ENCODE measurements at places on chromosomes 6 and 20.

GRCh38 chr6:22447249-22448196 lies 121.8 kb upstream of the HDGFL1 start:
- no peak for DNase-seq

DNA sequence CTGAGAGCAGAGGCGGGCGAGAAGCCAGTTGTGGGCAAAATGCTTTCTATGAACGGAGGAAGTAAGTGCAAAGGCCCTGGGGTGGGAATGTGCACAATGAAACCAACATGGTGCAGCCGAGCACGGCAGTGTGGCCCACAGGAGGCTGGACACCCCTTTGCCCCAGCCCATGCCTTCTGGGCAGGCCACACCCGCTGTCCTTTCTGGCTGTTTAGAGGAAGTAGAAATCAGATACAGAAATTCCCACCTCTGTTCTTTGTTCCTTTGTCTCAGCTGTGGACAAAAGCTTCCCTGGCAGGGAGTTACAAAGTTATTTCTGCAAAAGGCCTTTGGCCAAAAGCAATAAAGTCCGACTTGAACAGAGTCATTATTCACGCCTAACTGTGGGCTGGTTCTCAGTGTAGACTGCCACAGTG lies 11.9 kb downstream of the SULF2 start:
- DNase-seq, result no peak

DNA sequence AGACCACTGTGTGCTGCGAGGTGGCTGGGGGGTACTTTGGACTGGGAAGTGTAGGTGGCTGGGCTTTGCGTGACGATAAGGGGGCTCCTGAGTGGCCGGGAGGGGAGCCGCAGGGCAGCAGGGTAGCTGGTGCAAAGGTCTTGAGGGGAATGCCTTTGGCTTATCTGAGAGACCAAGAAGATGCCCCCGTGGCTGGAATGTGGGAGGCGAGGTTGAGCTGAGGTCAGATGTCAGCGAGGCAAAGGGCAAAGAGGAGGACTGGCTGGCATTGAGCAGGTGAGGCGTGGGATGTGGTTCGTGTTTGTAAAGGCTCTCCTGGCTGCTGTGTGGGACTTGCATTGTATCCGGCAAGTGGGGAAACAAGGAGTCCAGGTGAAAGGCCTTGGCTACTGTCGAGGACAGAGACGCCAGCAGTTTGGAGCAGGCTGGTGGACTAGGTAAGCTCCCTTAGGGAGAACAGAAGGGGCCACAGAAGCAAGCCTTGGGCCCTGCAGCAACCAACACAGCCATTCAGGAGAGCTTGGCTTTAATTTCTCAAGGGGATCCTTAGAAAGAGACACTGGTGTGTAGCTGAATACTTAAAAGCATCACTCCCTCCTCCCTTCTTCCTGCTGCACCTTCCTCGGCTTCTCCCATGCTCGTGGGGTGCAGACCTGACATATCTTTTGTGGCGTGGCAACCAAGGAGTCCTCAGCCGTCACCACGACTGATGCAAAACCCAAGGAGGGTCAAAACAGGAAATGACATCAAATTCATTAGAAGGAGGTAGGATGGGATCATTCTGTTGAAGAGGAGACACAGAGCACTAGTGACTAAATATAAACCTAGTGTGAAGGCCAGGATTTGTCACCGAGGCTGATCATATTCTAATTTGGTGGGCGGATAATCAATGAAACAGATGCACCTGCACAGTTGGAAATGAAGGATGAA lies 53.5 kb upstream of the ERVFRD-1 start:
- DNase-seq, result no peak

- DNase-seq, result no peak
Measured at GRCh38 chr6:89347825-89348224, 4.7 kb downstream of the UBE2J1 start.

GRCh38 chr6:111922454-111923297 lies 49.4 kb upstream of the FYN start:
- no peak for DNase-seq

DNA sequence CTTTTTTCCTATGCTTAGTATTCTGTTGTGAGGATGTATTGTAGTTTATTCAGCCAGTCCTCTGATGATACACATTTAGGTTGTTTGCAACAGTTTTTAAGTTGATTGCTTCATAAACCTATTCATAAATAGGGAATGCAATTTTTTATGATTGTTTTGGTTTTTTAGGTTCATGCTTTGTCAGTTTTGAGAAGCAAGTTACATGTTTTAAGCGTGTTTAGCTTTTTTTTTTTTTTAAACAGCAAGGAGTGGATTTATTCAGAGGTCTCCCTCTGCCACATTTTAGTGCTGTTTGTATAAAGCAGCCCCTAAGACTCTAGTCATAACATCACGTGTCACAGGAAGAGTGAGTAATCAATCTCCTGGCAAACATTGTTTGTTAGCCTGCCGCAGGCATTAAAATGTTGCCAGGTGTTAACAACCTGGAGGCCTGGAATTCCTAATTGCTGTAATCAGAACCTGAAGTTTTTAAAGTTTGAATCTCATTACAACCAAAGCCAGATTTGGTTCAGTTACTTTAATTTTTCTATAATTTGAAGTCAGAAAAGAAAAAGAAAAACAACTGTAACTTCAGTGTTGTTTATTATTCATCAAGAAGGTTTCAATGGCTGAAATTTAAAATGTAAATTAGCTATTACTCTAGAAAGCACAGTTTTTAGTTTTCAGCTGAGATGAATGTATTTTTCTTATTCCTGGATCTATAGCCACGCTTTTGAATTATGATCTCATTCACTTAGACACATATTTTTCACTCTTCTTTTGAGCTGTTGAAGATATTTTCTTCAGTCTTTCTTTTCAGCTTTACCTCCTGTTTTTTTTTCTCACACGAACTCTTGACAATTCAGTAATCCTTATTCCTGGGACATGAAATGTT lies 59.2 kb downstream of the KCNS1 start:
- no peak for DNase-seq

DNA sequence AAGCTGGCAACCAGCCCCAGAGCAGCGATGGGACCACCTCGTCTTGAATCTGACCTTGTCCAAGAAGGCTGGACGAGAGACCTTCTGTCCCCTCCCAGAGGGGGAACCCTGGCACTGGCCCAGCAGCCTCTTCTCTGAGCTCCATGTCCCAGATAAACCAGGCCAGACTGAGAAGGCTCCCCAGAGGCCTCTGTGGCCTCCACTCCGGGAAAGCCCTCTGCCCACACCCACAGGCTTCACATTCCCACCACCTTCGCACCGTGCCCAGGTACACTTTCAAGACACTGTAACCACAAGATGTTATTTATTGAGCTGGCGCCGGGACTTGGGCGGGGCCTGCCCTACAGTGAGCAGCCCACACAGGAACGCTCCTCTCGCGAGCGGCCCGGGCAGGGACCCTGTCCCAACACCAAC lies 33.2 kb downstream of the ADA start:
- DNase-seq, result peak; percentile 38

Data from activated CD4-positive, alpha-beta T cell treated with anti-CD3 and anti-CD28 coated beads for 48 hours (primary cell).